NCI-H345 (cell line): ENCODE measurements at places on chromosomes 3 and 15.

GRCh38 chr15:59232476-59232875 lies 25.8 kb downstream of the LDHAL6B start:
- DNase-seq = no peak

- no peak for DNase-seq
These were observed 67.9 kb downstream of the VGLL3 start for GRCh38 chr3:86923071-86923491.

DNA sequence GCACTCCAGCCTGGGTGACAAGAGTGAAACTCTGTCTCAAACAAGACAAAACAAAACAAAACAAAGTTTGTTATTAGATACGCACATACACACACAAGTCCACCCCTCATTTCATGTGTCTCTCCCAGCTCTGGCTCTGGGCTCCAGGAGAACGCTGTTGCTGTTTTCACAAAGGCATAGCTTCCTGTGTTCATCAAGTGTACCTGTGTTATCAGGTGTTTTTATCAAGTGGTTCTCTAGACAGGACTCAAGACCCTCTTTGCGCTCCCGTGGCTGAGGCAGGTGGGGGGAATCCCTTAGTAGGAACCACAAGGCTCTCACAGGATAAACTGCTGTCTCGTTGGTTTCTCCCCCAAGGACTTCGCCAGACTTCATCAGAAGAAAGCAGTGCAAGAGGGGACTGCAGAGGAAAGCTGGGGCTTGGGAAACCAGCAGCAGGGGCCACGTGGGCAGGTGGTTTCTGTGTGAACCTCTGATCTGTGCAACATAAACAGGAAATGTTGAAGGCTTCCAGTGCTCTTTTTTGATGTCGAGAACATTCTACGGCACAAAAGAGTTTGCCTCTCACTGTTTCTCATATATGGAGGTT lies 6.9 kb upstream of the PPP1R2 start:
- DNase-seq = no peak

GRCh38 chr3:146991907-146992306 lies 386.8 kb upstream of the PLSCR5 start:
- DNase-seq = no peak

- DNase-seq = no peak
These were observed 156.1 kb downstream of the ROBO2 start for GRCh38 chr3:77195766-77196545.

- DNase-seq = no peak
These were observed 9.1 kb downstream of the SLC25A26 start for GRCh38 chr3:66229931-66230330.

GRCh38 chr15:35843498-35843897 lies 297.5 kb upstream of the DPH6 start:
- no peak for DNase-seq

GRCh38 chr3:194462936-194463335 lies 23.9 kb downstream of the ATP13A3 start:
- DNase-seq = no peak

DNA sequence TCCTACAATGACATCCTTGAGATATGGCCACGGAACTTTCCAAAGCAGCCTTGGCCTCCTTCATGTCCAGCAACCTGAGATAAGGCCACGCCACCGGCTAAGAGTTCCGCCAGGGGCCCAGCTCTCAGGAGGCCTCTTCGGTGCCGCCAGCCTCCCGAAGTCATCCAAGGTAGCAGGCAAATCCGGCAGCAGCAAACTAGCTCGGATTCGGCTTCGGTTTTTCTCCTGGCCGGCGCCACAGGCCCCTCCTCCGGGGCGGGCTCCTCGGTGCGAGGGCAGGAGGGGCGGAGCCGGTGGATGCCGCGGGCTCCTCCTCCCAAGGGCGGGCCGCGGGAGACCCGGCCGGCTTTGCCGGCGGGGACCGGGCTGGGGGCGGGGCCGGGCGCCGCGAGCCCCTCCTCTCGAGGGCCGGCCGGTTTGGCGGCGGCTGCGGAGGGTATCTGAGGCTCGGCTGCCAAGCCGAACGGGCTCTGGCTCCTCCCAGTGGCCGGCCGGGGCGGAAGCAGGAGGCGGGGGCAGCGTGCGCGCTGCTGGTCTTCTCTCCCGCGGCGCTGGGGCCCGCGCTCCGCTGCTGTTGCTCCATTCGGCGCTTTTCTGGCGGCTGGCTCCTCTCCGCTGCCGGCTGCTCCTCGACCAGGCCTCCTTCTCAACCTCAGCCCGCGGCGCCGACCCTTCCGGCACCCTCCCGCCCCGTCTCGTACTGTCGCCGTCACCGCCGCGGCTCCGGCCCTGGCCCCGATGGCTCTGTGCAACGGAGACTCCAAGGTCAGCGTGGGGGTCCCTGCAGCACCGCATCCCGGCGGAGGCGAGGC lies at the start of gene GMPS:
Gene GMPS (plus strand): TSS at position 518 of the 812 bp plus-strand sequence. CDS start 221 bp downstream, at position 739.
- DNase-seq = peak; percentile 92

DNA sequence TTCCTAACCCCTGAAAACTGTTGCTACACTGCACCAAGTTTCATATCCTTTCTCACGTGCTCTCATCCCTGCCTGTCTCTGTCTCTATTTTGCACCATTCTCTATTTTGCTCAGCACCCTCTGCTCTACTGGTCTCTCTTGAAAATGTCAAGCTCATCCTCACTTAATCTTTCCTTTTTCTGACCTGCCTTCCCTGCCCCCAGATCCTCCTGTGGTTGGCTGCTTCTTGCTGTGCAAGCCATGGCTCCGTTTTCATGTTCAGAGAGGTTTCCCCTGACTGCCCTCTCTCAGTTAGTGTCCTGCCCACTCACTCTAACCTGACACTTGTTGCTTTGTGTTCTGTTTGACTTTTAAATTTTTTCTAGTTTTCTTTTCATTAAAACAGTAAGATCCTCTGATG lies 6.0 kb downstream of the CCDC174 start:
- no peak for DNase-seq

DNA sequence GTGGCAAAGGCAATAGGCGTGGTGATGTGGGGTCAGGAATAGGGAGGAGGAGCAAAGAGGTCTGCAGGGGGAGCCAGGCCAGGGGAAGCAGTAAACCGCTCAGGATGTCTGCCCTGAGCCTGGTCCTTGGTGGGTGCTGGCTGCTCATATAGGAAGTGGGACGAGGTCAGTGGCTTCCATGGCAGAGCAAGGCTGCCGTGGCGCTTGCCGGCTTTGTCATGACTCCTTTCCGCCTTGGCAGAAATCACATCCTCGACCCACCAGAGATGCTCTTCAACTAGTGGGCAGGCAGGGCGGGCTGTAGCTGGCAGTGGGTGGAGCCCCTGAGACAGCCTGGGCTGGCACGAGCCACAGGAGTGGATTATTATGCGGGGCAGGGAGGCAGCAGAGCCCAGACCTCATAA lies 13.1 kb upstream of the SKOR1 start:
- DNase-seq = no peak

DNA sequence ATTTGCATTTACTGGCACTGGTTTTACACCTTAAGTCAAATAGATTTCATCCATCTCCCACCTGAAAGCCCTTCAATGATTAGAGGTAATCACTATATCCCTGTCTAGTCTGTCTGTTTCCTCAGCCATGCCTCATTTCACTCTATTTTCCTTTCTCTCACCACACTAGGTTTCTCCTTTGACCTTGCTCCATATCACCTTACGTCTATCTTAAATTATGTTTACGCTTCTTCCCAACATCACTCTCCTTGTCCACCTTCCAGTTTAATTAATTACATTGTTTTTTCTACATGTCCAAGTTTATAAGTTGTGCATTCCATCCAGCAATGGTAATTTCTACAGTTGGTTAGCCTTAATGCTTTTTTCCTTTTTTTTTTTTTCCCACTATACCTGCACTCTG lies 396.7 kb upstream of the PDZRN3 start:
- DNase-seq = no peak

DNA sequence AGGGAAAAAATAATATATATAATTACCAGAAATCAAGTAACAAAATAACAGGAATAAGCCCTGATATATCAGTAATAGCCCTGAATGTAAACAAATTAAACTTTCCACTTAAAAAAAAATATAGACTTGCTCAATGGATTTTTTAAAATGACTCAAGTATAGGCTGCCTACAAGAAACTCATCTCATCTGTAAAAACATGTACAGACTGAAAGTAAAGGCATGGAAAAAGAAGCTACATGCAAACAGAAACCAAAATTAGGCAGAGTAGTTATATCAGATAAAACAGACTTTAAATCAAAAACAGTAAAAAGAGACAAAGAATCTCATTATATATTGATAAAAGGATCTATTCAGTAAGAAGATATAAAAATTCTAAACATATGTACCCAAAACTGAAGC lies 82.4 kb upstream of the STT3B start:
- DNase-seq = no peak

- DNase-seq = no peak
These were observed 1.6 kb upstream of the ARL8B start for GRCh38 chr3:5120446-5120845.

DNA sequence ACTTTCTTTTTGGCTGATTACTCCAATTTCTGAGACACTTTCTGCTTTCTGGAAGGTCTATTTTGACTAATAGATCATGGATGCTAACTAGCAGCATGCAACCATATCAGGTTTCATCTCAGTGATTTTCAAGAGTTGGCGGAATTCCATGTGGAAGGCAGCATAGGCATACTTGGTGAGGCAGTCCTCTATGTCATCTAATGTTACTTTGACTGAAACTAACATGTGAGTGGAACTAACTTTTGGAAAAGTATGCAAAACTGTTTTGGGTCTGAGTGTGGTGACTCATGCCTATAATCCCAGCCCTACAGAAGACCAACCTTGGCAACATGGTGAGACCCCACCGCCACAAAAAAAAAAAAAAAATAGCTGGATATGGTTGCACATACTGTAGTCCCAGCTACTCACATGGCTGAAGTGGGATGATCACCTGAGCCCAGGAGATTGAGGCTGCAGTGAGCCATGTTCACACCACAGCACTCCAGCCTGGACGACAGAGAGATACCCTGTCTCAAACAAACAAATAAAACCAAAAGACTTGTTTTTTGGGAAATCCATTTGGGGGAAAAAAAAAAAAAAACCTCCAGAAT lies 1033.7 kb downstream of the ROBO1 start:
- DNase-seq = peak; percentile 51

GRCh38 chr3:138842483-138843188 lies 7.9 kb upstream of the PIK3CB start:
- no peak for DNase-seq

GRCh38 chr3:120451272-120451761 lies 525 bp upstream of the FSTL1 start:
- DNase-seq = no peak

- no peak for DNase-seq
These were observed 316.1 kb upstream of the TPRG1 start for GRCh38 chr3:188855675-188856074.

- DNase-seq = no peak
These were observed 9.6 kb upstream of the ZXDC start for GRCh38 chr3:126485176-126485897.

- no peak for DNase-seq
These were observed 38.5 kb upstream of the CTSH start for GRCh38 chr15:78983146-78983918.

DNA sequence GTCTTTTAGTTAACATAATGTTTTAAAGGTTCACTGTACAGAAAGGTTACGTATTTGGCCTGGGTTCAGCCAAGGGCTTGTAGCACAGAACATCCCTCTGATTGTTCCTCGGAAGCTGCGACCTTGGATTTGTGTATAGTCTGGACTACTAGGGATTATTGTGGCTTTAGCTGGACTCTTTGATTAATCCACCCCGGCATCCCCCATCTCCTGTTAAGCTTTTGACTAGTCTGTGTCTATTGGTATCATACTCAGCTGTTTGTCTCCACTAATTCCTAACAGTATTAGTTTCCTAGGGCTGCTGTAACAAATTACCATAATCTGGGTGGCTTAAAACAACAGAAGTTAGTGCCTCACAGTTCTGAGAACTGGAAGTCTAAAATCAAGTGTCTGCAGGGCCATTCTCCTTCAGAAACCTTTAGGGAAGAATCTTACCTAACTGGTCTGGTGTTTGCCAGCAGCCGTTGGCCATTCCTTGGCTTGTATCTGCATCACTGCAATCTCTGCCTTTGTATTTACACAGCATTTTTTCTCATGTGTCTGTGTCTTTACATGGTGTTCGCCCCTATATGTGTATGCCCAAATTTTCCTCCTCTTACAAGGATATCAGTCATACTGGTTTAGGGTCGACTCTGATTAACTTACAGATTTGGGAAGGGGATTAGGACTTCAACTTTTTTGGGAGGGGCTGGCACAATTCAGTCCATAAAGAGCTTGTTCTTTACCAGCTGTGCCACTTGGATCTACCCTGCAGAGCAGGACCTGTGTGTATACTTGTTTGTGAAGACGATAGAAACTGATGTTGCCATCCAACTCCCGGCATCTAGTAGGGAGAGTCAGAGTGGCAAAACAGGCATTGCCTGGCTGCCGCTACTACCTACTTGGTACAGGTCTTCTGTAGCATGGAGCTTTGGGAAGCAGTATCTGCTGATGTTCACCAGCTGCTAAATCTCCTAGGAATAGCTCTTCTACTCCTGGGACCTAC lies 117.8 kb downstream of the UBE2E2 start:
- no peak for DNase-seq

GRCh38 chr3:117417411-117417810 lies 707.8 kb downstream of the TUSC7 start:
- DNase-seq = no peak

GRCh38 chr15:63056829-63057228 lies 14.3 kb downstream of the TPM1 start:
- no peak for DNase-seq

DNA sequence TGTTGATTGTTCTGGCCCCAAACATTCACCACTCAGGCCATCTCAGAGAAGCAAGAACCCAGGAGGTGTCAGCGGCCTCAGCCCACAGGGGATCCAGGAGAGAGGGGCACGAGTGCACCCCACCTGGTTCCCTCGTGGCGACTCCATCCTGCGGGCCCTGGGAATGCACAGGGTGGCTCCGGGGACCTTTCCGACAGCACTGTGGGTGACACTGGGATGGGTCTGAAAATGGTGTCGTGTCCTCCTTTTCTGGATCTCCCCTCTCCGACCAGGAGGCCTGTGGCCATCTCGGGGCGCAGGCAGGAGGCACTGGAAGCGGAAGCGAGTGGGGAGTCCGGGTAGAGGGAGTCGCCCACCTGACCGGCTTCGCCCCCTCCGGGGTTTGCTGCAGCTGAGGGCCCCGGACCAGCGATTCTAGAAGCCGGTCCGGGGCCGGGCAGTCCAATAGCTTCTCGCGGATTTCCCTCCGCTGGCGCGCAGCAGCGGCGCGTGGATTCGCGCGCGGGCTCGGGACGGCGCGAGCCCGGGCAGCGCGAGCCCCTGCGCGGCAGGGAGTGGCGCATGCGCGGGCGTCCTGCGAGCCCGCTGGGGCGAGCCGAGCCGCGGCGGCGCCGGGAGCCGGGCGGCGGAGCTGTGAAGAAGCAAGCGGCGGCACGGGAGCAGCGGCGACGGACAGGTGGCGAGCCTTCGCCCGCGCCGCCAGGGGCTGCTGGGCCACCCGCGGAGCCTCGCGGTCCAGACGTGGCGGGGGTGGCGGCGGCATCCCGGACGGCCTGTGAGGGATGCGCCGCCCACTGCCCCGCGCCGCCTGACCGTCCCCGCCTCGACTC lies at the start of gene DOCK3:
Gene DOCK3 (plus strand): TSS at position 579 of the 830 bp plus-strand sequence. CDS start 337 bp downstream, outside the sequence.
- peak; percentile 60 for DNase-seq

- DNase-seq = no peak
These were observed 104.1 kb upstream of the LPP start for GRCh38 chr3:188049606-188050530.

DNA sequence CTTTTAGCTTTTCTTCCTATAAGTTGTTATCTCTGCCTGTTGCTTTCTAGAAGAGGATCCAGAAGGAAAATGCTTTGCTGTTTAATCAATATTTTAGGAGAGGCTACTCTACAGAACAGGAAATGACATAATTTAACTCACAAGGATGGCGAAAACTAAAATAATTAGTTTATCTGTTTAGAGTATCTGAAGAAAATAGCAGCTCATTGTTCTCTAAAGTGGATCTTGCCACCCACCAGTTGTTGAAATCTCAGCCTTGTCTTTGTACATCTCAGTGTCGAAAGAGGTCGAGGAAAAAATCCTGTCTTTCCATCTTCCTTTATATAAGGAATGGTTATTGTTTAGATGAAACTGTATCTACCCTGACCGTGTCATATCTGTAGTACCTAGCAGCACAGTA lies 126.6 kb downstream of the ZNF609 start:
- DNase-seq = no peak
